SK-MEL-5 (cell line): ENCODE measurements at places on chromosomes 5 and 9. TPM values are rescaled to one million over a fixed set of nuclear protein-coding genes. Genes with fewer than 3 reads are reported as not detected.

- DNase-seq = no peak
Observed at GRCh38 chr9:98900725-98901124, 43.0 kb upstream of the COL15A1 start.

GRCh38 chr5:153080940-153081339 lies 409.5 kb upstream of the GRIA1 start:
- DNase-seq = no peak

BHMT2 gene
- not detected in 2 replicates for total RNA-seq

GRCh38 chr9:116355153-116355921 lies 201.7 kb downstream of the PAPPA start:
- no peak for DNase-seq

ALDH1A1 gene
- total RNA-seq = 28.8 and 32.9 TPM in 2 replicates

DNA sequence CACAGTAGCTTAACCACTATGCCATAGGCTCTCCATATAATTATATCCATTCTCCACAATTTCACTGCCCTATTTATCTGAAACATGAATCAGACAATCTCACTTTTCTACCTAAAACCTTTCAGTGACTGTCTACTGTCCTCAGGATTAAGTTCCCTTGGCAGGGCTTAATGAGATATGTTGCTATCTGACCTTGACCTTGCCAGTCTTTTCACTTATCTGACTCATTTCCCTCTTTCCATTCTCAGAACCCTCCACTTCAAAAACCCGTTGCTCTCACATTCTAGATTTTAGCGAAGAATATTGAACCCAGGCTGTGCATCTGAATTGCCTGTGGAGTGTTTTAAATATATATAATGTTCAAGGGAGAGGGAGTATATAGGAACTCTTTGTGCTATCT lies 452.1 kb upstream of the MPDZ start:
- DNase-seq = no peak

TMEM252 gene
- not detected in 2 replicates for total RNA-seq

C7 gene
- 0.61 and 4.0 TPM in 2 replicates for total RNA-seq

- no peak for DNase-seq
Observed at GRCh38 chr9:3746296-3747275, 220.8 kb upstream of the RFX3 start.

- DNase-seq = no peak
Observed at GRCh38 chr9:127751269-127752054, 16.4 kb upstream of the TOR2A start.

GRCh38 chr5:53257806-53258373 lies 148.3 kb upstream of the MOCS2 start:
- no peak for DNase-seq

DNA sequence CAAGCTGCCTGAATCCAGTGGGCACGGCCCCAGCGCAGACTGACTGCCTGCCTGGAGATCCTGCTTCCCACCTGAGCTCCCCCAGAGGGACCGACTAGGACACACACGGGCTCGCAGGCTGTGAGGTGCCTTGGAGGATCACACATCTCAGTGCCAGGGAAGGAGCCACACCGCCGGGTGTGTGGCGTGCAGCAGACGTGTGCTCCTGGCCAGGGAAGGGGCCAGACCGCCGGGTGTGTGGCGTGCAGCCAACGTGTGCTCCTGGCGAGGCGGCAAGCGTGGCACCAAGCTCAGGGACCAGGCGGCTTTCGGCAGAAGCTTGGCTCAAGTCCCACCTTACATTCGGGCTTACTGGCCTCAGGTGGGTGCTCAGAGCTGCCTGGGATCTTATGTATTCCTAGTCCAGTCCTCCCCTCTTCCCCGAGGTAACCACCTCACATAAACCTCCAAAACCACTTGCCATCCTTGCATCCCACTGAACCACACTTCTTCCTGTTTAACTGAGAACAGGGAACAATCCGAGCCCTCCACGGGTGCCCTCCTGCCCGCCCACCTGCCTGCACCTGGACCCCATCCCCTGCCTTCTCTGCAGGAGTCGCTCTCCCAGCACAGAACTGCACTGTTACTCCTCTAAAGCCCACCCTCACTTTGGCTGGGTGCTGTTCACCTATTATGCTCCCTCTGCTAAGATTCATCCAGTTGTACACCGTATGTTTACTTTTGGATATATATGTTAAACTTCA lies 22.4 kb upstream of the MRNIP start:
- no peak for DNase-seq

DNA sequence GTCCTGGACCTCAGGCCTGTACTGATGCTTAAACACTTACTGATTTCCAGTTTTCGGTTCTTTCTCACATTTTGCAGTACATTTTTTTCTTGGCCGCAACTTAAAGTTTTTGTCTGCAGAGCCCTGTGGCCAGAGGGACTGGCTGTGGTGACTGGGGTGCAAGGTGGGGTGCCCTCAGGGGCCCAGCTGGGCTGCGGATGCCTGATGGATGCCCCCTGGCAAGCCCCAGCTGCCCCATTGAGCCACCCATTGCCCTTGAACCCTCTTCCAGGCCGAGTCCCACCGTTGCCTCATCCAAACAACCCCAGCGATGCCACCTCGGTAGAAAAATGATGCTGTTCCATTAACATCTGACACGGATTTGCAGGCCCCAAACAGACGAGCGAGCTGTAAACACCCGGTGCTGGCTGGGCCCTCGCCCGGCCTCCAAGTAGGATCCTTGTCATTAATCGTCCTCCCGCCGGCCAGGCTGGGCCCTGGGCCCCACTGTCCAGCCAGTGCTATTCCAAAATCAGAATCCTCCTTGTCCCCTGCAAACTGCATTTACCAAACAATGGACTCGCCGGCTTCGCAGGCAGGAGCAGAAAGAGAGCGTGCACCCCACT lies 107.9 kb downstream of the PHF2 start:
- no peak for DNase-seq

ENTREP1 gene
- total RNA-seq = 2.7 and 3.1 TPM in 2 replicates

- no peak for DNase-seq
Observed at GRCh38 chr9:113137196-113138168, 13.3 kb upstream of the SLC31A2 start.

CACNA1B gene
- total RNA-seq = 0.11 TPM in 2 replicates

CTNND2 gene
- total RNA-seq = 0.85 and 1.2 TPM in 2 replicates

- no peak for DNase-seq
Observed at GRCh38 chr5:55377810-55378209, 70.0 kb downstream of the MTREX start.

DNA sequence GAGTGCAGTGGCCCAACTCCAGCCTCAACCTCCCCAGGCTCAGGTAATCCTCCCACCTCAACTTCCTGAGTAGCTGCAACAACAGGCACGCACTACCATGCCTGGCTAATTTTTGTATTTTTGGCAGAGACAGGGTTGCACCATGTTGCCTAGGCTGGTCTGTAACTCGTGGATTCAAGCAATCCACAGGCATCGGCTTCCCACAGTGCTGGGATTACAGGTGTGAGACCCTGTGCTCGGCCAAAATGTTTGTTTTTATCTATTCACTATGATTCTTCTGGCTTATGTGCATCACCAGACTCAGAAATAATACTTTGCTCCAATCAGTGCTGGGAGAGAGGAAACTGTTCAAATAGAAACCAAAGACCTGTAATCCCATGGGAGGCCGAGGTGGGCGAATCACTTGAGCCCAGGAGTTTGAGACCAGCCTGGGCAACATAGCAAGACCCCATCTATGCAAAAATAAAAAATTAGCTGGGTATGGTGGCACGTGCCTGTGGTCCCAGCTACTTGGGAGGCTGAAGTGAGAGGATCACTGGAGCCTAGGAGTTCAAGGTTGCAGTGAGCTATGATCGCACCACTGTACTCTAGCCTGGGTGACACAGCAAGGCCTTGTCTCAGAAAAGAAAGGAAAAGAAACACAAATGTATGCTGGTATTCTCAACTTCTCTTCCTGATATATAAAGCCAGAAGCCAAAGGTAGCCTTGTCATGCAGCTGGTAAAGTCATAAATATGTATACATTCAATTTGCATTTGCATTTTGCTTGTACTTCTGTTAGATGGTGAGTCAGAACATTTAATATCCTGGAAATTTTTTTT lies 4.5 kb downstream of the PIP5K1B start:
- DNase-seq = no peak

GRCh38 chr5:158854260-158854783 lies 245.4 kb downstream of the EBF1 start:
- DNase-seq = no peak

DNA sequence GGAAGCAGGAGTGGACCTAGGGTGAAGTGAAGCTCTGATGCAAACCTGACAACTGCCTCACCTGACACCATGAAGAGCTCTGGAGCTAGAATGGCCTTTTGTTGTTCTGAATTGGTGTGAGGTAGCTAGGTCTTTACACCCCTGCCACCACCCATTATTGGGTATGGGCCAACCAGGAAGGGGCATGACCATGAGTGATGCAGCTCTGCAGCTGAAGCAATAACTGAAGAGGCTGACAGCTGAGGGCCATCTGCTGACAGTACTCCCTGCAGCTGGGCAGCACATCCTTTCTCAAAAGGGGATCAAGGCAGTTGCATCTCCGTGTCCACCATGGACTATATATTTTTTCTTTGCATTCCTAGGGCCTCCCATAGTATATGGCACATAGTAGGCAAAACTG lies 87.0 kb upstream of the TLE1 start:
- DNase-seq = peak; percentile 16

- DNase-seq = no peak
Observed at GRCh38 chr9:23543419-23543818, 282.6 kb downstream of the ELAVL2 start.

SPINK6 gene
- 0.61 TPM in 1 of 2 replicates, not detected in the other for total RNA-seq

PELO gene
- total RNA-seq = 21.3 and 22.8 TPM in 2 replicates

PKD2L2 gene
- total RNA-seq = 0.11 TPM in 2 replicates

SURF2 gene
- 35.8 and 39.3 TPM in 2 replicates for total RNA-seq

CBY3 gene
- total RNA-seq = not detected in 2 replicates

GRCh38 chr5:35938568-35939227 lies at the start of gene CAPSL:
TSS of gene CAPSL (minus strand) at chr5:35938622. CDS start at chr5:35921120, 17,502 bp downstream.
- peak; percentile 61 for DNase-seq

- peak; percentile 7 for DNase-seq
Observed at GRCh38 chr5:79512471-79513307, 1.2 kb downstream of the HOMER1 start.

SH3TC2 gene
- 21.8 and 22.1 TPM in 2 replicates for total RNA-seq

- DNase-seq = no peak
Observed at GRCh38 chr5:1223278-1223670, 1.9 kb upstream of the SLC6A18 start.

DOCK8 gene
- 0.35 and 0.45 TPM in 2 replicates for total RNA-seq
